ENCODE measurements at places on chromosomes 11 and 22.

- DNase-seq = no peak
Observed at GRCh38 chr11:45213316-45213665, 66.9 kb downstream of the PRDM11 start.

DNA sequence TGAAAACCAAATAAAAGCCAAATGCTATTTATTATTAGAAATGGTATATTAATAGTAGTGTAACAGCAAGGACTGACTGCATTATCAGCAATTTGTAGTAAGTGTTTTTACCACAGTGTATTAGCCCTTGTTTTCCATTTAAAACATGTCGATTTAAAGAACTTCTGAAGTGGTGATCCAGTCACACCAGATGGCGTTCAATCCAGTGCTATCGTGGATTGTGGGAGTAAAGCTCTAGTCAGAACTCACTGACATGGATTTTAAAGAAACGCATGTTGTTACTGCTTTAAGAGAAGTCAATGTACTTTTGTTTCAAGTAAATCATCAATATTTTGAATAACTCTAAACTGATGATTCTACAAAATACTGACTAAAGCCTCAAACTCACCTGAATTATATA lies 51.1 kb downstream of the LARGE2 start:
- no peak for DNase-seq

DNA sequence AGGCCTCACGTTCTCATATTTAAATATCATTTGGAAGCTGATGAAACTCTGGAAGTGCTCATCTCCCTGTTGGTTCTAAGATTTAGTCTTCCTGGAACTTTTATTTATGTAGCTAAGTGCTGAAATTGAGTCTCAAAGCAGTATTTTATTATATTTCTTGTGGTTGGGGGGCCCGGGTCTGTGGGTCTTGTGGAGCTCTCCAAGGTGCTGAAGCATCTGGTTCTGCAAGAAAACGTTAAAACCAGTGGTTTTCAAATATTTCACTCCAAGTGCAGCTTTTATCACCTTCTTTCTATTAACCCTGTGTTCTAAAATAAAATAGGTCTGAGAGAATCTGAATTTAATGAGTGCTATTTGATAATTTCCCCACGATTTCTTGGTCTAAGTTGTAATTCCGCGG lies 1404.8 kb downstream of the TBC1D22A start:
- no peak for DNase-seq

GRCh38 chr11:67309166-67309565 lies 5.8 kb downstream of the SSH3 start:
- no peak for DNase-seq

- no peak for DNase-seq
Observed at GRCh38 chr11:98725471-98725870, 295.3 kb upstream of the CNTN5 start.

GRCh38 chr22:48263791-48264351 lies 1501.4 kb downstream of the TBC1D22A start:
- DNase-seq = no peak

DNA sequence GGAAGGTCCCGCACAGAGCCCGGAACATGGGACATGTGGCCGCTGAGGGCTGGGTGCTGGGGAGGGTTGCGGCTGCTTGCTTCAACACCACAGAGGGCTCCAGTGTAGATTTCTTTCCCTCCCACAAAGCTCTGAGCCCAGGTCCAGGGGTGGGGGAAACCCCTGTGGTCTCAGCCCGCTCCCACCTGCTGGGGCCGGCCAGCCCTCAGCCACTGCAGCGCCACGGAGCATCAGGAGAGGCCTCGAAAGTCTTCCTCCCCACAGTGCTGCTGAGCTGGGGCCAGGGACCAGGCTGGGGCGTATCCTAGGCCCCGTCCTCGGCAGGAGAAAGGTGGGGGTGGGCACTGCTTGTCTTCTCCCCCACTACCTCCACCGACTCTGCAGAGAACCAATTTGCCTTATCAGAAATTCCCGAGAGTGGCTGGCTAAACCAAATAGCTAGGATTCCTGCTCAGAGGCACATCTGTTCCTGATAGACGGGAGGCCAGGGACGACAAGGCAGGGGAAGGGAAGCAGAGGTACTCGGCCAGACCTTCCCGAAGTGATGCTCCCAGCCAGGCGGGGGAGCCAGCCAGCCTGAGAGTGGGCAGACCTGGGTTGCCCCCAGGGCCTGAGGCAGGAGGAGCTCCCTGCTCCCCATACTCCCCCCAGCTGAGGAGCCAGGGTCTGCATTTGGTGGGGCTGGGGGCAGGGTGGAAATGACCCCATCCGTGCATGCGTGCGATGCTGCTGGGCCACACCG lies 18.7 kb downstream of the IGF2 start:
- no peak for DNase-seq

GRCh38 chr22:35850831-35851230 lies 133.2 kb downstream of the APOL5 start:
- DNase-seq = no peak

DNA sequence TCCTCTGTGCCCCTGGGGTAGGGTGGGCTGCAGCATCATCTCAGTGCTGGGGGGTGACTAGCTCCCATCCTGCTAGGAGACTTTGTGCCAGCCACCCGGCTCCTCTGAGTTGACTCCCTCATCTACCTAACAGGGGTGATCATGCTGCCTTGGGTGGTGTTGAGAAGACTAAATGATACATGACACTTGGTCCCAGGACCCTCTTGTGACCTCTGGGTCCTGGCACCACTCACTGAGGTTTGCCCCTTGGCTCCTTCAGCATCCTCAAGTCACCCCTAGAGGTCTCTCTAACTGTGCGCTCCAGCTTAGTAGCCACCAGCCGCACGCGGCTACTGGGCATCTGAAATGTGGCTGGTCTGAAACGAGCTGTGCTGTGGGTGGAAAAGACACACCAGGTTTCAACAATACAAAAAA lies 72.1 kb downstream of the LRRC32 start:
- DNase-seq = peak; percentile 71

- DNase-seq = no peak
Observed at GRCh38 chr11:11722861-11723260, 101.1 kb upstream of the GALNT18 start.

DNA sequence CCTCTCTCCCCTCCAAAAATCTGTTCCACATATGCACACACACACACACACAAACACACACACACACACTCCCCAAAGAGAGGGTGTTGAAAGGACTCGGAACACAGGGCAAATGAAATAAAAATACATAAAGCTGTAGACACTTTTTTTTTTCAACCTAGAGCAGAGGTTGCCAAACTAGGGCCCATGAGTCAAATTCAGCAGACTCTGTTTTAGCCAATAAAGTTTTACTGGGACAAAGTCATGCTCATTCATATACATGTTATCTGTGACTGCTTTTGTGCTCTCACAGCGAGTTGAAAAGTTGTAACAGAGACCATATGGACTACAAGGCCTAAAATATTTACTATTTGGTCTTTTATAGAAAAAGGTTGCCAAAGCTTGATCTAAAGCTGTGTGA lies 8.9 kb downstream of the IMMP1L start:
- no peak for DNase-seq

- peak; percentile 27 for DNase-seq
Observed at GRCh38 chr22:38180841-38181452, 683 bp downstream of the PLA2G6 start.

GRCh38 chr22:28016781-28017557 lies 97.9 kb upstream of the PITPNB start:
- no peak for DNase-seq

DNA sequence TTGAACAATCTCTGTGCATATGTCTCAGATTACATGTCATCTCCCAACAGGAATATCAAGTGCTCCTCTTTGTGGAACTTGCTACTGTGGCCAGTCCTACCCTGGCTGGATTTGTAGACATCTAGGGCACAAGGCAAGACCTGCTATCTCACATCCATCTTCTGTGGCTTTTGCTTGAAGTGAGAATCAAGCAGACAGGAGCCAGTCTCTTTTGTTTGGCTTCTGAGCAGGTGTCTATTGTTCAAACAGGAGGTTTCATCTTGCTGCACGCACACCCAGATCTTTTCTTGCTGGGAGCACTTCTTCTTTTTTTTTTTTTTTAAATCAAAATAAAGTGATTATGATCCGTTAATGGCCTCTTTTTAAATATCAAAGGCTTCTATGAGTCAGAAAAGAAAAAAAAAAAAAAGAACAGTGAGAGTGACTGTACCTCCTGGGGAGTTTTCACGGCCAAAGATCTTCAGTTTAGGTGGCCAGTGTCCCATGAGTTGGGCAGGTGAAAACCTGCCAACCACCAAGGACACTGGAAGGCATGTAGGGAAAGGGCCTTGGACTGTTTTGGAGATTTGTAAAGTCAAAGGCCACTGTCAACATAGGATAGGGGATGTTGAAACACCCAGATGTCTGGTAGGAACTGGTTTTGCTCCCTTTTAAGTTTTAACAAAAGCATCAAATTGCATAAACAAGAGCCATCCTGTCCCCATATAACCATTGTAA lies 78.1 kb downstream of the CD44 start:
- DNase-seq = no peak

DNA sequence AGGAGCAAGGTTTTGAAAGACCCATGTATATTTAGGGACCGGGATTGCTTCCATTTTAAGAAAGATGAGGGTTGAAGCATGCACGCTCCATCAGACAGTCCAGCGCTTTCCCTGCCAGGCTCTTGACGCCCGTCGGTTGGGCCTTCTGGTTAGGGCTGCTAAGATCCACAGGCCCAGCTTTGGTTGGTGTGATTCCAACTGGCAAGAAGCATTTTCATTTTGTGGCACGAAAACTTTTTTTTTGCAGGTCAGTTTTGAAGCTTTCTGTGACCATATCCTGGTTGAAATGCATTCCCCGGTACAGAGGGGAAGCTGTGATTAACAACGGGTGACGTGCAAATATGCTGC lies 34.3 kb upstream of the MPPED1 start:
- no peak for DNase-seq

- no peak for DNase-seq
Observed at GRCh38 chr11:109956124-109956793, 136.9 kb upstream of the ZC3H12C start.

DNA sequence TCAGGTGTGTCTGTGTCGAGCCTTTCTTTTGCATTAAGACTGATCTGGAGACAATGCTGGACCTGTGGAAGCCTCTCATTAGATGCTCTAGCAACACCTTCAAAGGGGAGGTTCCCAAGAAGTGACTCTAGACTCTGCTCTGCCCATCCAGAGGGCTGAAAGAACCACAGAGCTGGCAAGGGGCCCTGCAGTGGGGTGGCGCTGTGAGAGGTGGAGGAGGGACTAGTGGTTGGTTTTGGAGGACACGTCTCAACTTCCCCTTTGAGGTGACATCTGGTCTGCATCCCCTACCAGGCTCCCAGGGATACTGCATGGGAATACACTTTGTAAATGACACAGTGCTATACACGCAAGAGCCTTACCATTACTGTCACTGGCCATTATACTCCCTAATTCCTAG lies 34.2 kb upstream of the SYT13 start:
- no peak for DNase-seq

DNA sequence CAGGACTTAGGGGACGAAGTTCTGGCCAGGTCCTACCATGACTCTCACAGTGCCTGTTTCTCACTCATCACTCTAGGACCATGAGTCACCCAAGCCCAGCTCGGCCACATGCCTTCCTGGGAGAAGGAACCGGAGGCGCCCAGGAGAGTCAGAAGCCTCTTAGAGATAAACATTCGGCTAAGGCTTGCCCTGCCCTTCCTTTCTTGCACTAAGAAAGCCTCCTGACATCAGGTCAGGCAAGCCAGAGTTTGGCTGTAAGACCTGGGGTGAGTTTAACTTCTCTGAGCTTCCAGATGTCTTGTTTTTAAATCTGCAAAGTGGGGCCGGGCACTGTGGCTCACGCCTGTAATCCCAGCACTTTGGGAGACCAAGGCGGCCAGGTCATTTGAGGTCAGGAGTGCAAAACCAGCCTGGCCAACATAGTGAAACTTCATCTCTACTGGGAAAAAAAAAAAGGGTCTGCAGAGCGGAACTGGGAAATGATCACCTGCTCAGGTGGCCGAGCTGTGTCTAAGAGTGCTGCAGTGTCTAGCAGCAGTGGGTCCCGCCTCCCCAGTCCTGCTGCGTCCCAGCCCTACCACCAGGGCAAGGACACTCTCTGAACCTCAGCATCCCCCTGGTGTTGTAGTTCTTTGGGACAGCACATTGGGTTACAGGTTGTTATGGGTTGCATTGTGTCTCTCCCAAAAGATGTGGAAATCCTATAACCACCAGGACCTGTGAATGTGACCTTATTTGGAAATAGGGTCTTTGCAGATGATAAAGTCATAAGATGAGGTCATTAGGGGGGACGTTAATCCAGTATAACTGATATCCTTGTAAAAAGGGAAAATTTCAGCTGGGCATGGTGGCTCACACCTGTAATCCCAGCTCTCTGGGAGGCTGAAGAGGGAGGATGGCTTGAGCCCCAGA lies 1.8 kb upstream of the CARS1 start:
- DNase-seq = peak; percentile 0

GRCh38 chr11:126637795-126638175 lies 282.3 kb downstream of the ST3GAL4 start:
- no peak for DNase-seq

DNA sequence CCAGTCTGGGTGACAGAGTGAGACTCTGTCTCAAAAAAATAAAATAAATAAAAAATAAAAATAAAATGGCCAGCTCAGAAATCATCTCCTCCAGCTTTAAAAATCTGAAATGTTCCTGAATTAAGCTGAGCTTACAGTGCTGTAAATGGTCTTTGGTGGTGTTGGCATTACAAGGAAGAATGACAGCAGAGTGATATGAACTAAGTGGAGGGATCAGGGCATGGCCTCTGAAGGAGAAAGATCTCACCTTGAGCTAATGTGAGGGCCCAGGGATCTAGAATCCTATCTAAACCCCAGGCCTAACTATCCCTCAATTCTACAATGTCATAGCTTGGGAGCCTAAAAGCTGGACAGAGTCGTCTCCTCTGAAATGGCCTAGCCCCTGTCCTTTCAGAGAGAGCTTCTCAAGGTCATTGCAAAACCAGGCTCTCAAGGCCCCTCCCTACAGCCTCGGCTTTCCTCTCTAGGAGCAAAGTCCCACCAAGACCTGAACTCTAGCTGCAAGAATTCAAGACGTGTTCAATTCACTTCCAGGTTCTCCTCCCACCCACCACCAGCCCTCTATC lies 345.4 kb downstream of the BUD13 start:
- DNase-seq = no peak

DNA sequence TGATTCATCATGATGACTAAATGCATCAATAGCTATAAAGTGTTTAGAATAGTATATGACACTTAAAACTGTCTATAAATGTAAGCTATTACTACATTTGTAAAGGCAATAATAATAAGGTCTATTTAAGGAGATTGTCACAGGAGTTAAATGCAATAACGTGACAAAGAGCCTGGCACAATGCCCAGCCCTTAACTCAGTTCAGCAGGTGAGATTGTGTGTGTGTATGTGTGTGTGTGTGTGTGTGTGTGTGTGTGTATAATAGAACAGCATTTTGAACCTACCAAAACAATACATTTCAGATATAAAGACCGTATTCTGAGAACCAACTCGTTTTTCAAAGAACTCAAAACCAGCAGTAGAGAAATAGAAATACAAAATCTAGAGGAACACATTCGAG lies 177.5 kb downstream of the MYO18B start:
- peak; percentile 57 for DNase-seq

GRCh38 chr11:26229257-26229656 lies 102.7 kb upstream of the ANO3 start:
- DNase-seq = no peak

- DNase-seq = no peak
Observed at GRCh38 chr11:120024586-120024985, 113.3 kb downstream of the TRIM29 start.

GRCh38 chr11:94501522-94501921 lies 7.7 kb downstream of the ANKRD49 start:
- DNase-seq = no peak

Data from SHP77 (cell line).